Activated T-helper 1 cell treated with anti-CD3 and anti-CD28 coated beads, Interleukin-12 subunit alpha, Interleukin-12 subunit beta, Interleukin-2, Interleukin-4 antibody, amounts not matched to agents 30 ng/mL and 10 ng/mL and 1 ng/mL, durations not matched to agents 14 hours and 24 hours and 36 hours (primary cell): ENCODE measurements at places on chromosomes 4 and X. TPM values are rescaled to one million over a fixed set of nuclear protein-coding genes. Genes with fewer than 3 reads are reported as not detected.

ATP6AP2 gene
- 65.4 and 67.1 TPM in 2 replicates for total RNA-seq

EDA gene
- 1.6 and 2.4 TPM in 2 replicates for total RNA-seq

CLCN4 gene
- total RNA-seq, result not detected in 2 replicates

NALF2 gene
- total RNA-seq, result 1.2 TPM in 2 replicates

UGT2B7 gene
- not detected in 2 replicates for total RNA-seq

GRCh38 chrX:154750301-154751202 is at the start of gene GAB3:
Gene GAB3, minus strand, starts transcription at chrX:154751077. Its CDS starts 52 bp downstream, at chrX:154751025.
- H3K27ac ChIP-seq, result peak within 1 kb of the TSS; percentile 40
- H3K27me3 ChIP-seq, result peaks cover 3% of the 10 kb centered on the region
- peaks cover 3% of the 10 kb centered on the region for H3K36me3 ChIP-seq
- H3K4me3 ChIP-seq, result peak within 1 kb of the TSS; percentile 84
- peak; percentile 29 for DNase-seq
- H3K4me1 ChIP-seq, result peaks cover 30% of the 10 kb centered on the region

- H3K36me3 ChIP-seq, result no peaks in the 10 kb centered on the region
- H3K4me3 ChIP-seq, result no peak overlapping the region
- H3K27me3 ChIP-seq, result peaks cover 3% of the 10 kb centered on the region
- DNase-seq, result no peak
- H3K27ac ChIP-seq, result no peak overlapping the region
- no peaks in the 10 kb centered on the region for H3K4me1 ChIP-seq
Measured at GRCh38 chr4:16801356-16801755, 97.1 kb downstream of the LDB2 start.

GRCh38 chrX:22126327-22126726 is 94.2 kb downstream of the PHEX start:
- H3K4me3 ChIP-seq, result no peak overlapping the region
- no peak overlapping the region for H3K27ac ChIP-seq
- no peaks in the 10 kb centered on the region for H3K36me3 ChIP-seq
- H3K27me3 ChIP-seq, result no peaks in the 10 kb centered on the region
- no peak for DNase-seq

DNA sequence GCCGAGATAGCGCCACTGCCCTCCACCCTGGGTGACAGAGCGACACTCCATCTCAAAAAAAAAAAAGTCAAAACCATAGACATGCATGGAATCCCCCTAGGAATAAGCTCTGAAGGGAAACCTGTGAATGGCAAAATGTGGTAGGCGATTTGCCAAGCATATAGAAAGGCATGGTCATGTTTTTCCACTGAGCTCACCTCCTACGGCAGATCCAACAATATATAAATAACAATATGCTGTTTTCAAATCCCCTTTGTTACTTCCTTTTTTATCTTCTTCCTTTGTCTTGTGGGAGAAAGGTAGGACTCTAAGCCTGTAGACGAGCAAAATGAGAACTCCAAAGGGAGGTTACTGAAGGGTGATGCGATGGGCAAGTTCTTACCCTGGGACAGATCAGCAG is 219.0 kb downstream of the PALLD start:
- no peak for DNase-seq
- no peak overlapping the region for H3K4me3 ChIP-seq
- H3K36me3 ChIP-seq, result no peaks in the 10 kb centered on the region
- H3K27me3 ChIP-seq, result no peaks in the 10 kb centered on the region
- H3K4me1 ChIP-seq, result peaks cover 13% of the 10 kb centered on the region

- H3K27me3 ChIP-seq, result no peaks in the 10 kb centered on the region
- H3K36me3 ChIP-seq, result peaks cover 1% of the 10 kb centered on the region
- peaks cover 18% of the 10 kb centered on the region for H3K4me1 ChIP-seq
- no peak for DNase-seq
- H3K27ac ChIP-seq, result no peak overlapping the region
Measured at GRCh38 chr4:101103381-101104142, 243.8 kb downstream of the PPP3CA start.

DNA sequence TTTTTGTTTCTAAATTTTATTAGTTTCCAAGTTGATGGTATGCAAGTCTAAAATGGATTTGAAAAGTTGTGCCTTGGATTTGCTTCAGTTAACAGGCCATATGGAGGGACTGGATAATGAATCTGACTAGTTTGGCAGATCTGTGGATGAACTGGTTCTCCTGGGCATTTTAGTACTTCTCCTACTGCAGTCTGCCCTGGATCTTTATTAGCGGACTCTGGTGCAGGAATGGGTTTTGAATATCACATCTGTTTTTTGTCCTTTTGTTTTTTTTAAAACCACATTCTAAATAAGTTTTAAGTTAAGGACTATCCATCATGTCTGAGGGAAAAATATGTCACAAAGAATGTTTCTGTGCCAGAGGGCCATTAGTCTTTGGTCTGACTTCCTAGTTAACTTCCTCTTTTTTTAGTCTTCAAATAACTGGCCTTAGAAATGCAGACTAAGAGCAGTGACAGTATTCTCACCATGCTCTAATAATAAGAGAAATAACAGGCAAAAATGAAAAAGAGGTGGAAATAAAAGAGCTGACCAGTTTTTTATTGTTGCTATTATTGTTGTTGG is 13.9 kb upstream of the DCK start:
- peaks cover 14% of the 10 kb centered on the region for H3K36me3 ChIP-seq
- H3K4me3 ChIP-seq, result no peak overlapping the region

DNA sequence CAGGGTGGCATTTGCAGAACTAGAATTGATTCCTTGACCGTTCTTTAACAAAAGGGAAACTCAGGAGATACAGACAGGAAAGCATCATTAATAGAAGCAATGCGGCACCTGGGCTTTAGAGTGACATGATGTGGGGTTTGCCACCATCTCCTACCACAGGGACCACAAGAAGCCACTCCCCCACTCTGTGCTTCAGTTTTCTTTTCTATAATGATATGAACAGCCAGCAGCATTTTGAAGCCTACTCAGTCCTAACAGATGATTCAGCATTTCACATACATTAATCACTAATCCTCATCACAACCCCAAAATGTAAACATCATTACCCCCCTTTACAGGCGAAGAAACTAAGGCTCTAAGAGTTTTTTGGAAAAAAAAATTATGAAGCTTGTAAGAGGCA is 22.9 kb downstream of the CCDC149 start:
- no peak overlapping the region for H3K4me3 ChIP-seq
- no peak overlapping the region for H3K27ac ChIP-seq
- H3K4me1 ChIP-seq, result no peaks in the 10 kb centered on the region
- no peak for DNase-seq
- peaks cover 2% of the 10 kb centered on the region for H3K27me3 ChIP-seq

DNA sequence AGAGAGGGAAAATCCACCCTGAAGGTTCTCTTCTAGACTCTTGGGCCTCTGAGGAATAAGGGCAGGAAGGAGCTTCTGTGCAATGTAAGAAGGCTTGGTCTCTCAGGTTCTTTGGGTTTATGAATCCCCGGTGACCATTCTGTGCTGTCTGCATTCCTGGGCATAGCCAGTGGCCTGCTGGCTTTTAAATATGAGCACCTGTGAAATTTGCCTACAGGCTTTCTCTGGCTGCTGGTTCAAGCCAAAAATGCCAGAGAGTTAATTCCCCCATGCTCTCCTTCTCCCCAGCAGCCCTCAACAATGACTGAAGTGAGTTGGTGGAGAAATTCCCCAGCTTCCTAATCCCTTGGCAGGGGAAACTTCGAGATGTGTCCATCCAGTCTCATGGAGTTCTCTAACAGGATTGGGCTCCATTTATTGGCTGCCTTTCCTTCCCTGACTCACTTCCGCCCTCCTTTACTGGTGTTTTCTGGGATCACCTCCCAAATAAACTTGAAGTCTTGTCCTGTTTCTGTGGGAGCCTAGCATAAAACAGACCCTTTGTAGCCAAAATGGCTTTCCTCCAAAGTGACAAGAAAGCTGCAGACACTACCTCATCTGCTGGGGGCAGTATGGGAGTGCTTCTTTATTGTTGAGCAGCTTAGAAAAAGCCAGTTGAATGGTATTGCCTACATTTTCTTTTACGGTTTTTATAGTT is 179.4 kb upstream of the CASK start:
- H3K27ac ChIP-seq, result no peak overlapping the region
- DNase-seq, result no peak
- H3K27me3 ChIP-seq, result no peaks in the 10 kb centered on the region
- no peak overlapping the region for H3K4me3 ChIP-seq
